ENCODE measurements at places on chromosomes 3 and 15. TPM values are rescaled to one million over a fixed set of nuclear protein-coding genes. Genes with fewer than 3 reads are reported as not detected.

- DNase-seq, result no peak
Observed at GRCh38 chr3:124147946-124148345, 156.0 kb upstream of the ROPN1 start.

DNA sequence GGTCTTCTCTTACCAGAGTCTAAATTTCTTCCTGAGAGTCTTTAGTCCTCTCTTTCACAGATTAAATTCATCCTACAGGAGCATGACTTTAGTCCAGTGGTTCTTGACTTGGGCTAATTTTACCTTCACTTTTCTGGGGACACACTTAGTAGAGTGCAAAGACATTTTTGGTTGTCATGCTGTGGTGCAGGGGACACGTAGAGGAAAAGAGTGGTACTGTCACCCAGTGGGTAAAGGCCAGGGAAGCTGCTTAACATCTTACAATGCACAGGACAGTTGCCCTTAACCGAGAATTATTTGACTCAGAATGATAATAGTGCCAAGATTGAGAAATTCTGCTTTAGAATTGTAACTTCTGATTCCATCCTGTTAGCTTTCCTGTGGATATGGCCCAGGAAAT is 772.5 kb upstream of the GRM7 start:
- DNase-seq, result no peak

DNA sequence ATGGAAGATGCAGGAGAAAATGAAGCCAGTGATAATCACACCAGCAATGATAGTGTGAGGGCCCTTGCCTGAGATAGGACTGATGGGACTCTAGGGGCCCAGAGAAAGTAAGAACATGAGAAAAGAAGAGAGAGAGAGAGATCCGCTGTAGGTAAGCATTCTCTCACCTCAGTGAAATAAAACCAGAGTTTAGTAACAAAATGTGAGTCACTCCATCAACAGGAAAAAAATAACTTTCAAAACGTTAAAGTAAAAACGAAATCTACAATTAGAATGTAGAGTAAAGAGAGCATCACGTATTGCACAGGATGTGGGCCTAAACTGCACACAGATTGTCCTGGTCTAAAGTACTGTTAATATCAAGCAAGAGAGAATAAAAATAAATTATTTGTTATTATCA is 6.8 kb upstream of the PRSS50 start:
- no peak for DNase-seq

The ZNF80 gene
- 1.6 TPM for total RNA-seq

The PPARG gene
- not detected for total RNA-seq

The DET1 gene
- total RNA-seq, result 2.0 TPM

All from CD8-positive, alpha-beta T cell (primary cell).